ENCODE measurements at places on chromosomes 16 and 17.

DNA sequence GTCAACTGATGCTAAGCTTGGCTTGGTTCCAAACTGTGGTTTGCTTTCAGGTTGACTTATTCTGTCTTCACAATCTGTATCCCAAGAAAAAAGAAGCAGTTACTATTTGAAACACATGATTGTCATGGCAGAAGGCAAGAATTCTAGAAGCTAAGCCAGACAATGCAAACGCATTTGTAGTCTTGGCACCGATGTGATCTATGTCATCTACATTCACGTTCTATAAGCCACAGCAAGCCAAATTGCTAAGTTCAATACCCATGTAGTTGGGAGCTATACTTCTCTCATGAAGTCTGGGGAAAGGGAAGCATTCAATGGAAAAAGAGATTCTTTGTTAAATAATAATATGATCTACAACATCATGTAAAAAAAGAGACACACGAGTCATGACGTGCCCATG lies 18.3 kb upstream of the KIF2B start:
- no peak for DNase-seq

DNA sequence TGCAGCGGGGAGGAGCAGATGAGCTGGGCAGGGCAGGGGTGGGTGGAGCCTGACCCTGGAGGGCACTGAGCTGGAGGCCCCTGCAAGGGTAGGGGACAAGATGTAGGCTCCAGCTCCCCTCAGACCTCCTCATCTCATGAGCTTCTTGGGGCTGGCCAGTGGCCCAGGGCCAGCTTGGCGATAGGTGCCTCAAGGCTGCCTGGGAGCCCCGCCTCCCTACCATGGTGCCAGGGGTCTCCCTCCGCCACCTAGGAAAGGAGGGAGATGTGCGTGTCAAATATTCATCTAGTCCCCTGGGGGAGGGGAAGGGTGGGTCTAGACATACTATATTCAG lies 3.9 kb downstream of the HIRIP3 start:
- DNase-seq = no peak

DNA sequence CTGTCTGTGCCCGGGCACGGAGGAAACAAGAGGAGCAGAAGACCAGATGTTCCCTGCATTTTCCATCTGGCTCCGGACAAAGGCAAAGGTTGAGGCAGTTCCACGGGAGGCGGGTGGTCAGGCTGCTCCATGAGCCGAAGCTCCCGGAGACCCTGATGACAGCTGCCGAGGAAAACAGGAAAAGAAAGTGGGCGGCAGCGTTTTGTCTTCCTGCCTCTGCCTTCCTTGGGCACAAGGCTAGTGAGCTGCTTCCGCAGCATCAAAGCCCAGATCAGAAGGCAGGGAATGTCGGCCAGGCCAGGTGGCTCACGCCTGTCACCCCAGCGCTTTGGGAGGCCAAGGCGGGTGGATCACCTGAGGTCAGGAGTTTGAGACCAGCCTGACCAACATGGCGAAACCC lies 16.2 kb downstream of the SLC43A2 start:
- no peak for DNase-seq

- DNase-seq = peak; percentile 51
Measured at GRCh38 chr17:8965394-8966168, at the start of gene PIK3R5. PIK3R5 (minus strand) TSS chr17:8965707; CDS start chr17:8911494, 54,213 bp downstream.

- no peak for DNase-seq
Measured at GRCh38 chr17:21298983-21299519, 14.5 kb downstream of the MAP2K3 start.

All from eye (tissue), 1 donor.